ENCODE measurements at places on chromosomes 16 and 17. TPM values are rescaled to one million over a fixed set of nuclear protein-coding genes. Genes with fewer than 3 reads are reported as not detected.

The CMTM2 gene
- total RNA-seq, result not detected

The HSD17B2 gene
- not detected for total RNA-seq

The SLC5A10 gene
- total RNA-seq, result not detected

The ITGB4 gene
- 0.20 TPM for total RNA-seq

The EVPL gene
- not detected for total RNA-seq

The KRT36 gene
- not detected for total RNA-seq

The ZNF205 gene
- total RNA-seq, result 15.1 TPM

The SMIM5 gene
- not detected for total RNA-seq

The C16orf82 gene
- total RNA-seq, result not detected

The CCL17 gene
- not detected for total RNA-seq

The DNASE1L2 gene
- total RNA-seq, result 1.2 TPM

The NEUROD2 gene
- total RNA-seq, result not detected

The TSPAN10 gene
- total RNA-seq, result 1.4 TPM

The DBNDD1 gene
- total RNA-seq, result not detected

The FOXN1 gene
- not detected for total RNA-seq

The TMEM92 gene
- total RNA-seq, result not detected

The TBC1D28 gene
- total RNA-seq, result not detected

The KRTAP4-12 gene
- total RNA-seq, result not detected

All from subcutaneous preadipocyte (primary cell).